Germinal center (tissue), 1 donor: ENCODE measurements at places on chromosomes 7 and 10.

- DNase-seq = no peak
Observed at GRCh38 chr10:69403519-69403918, 13.2 kb downstream of the TACR2 start.

- DNase-seq = no peak
Observed at GRCh38 chr7:37054624-37055241, 330.4 kb upstream of the AOAH start.

DNA sequence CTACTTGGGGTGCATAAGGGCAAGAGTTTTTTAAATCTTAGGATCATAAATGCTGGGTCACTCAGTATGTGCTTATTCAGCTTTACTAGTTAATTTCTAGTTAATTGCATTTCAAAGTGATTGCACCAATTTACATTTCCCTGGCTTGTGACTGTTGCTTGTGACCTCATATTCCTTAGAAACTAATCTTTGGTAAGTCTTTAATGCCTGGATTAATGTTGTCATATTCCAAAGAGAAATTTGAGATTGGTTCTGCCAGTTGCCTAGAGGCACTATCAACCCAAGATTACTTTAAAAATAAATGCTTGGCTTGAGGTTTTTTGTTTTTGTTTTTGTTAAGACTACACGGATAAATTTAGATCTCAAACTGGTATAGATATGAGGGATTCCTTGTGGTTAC, 103.1 kb downstream of the ANK3 start:
- no peak for DNase-seq

DNA sequence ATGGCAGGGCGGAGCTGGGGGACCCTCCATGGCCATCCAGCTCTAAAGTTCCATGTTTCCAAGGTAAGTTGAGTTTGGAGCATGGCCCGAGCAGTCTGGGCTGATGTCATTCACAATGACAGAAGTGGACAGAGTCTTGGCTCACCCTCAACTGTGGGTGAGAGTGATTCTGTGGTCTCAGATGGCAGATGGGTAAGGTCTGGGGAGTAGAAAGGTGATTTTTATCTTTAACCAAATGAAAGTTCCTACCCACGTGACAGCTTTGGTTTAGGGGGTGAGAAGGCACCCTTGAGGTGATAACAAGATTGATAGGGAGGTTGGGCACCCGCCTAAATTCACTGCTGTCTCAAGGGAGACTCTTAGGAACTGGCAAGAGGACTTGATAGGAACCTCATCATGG, 57.6 kb upstream of the PDZD8 start:
- no peak for DNase-seq
